Heart right ventricle (tissue), 16 donors: ENCODE measurements at places on chromosomes 7 and 10.

- DNase-seq = no peak
Measured at GRCh38 chr10:23253780-23254179, 61.7 kb downstream of the PTF1A start.

DNA sequence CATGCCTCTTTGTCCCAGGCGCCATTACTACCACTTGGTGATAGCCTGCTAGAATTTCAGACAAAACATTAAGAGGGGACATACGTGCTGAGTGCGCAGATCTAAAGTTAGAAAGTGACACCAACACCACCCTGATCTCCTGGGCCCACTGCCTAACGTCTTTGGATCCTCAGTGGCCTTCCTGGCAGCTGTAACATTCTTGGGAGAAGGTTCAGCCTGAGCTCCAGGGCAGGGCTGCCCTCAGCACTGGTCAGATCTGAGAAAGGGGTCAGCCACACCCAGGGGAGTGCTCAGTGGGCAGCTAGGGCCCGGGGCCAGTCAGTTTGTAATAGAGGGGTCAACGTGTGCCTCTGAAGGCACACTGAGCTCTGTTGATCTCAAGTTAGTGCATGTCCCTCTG, 48.4 kb downstream of the ZCCHC24 start:
- DNase-seq = no peak

DNA sequence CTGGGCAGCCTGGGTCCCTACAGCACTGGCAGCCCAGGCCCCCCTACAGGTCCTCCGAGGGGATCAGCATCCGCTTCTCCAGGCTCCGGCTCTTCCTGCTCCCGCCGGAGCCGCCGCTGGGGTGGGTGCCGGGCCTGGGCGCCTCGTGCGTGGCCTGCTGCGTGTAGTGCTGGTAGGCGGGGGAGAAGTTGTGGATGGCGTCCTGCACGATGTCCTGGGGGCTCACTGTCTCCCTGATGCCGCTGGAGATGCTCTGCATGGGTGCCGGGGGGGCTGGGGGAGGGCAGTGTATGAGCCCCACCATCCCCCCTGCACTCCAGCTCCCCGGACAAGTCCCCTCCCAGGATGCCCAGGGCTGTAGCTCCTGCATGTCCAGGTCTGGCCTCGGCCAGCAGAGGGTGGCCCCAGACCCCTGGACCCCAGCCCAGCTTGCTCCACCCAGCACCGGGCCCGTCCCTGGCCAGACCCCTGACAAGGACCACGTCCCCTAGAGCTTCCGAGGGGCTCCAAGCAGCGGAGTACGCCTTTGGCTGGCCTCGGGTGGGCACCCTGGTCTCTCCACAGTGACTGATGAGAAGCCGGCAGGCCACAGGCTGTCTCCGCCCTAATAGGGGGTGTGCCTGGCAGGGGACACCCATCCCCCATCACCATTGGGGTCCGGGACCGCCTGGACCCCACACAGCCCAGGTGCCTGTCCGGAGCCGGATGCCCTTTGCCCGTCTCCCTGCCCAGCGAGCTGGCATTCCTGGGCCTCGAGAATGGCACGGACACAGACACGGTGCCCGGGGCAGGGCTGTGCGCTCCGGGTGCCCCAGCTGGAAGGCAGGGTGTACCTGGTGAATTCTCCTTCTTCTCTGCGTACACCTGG, 8.9 kb downstream of the TMEM184A start:
- DNase-seq = no peak

DNA sequence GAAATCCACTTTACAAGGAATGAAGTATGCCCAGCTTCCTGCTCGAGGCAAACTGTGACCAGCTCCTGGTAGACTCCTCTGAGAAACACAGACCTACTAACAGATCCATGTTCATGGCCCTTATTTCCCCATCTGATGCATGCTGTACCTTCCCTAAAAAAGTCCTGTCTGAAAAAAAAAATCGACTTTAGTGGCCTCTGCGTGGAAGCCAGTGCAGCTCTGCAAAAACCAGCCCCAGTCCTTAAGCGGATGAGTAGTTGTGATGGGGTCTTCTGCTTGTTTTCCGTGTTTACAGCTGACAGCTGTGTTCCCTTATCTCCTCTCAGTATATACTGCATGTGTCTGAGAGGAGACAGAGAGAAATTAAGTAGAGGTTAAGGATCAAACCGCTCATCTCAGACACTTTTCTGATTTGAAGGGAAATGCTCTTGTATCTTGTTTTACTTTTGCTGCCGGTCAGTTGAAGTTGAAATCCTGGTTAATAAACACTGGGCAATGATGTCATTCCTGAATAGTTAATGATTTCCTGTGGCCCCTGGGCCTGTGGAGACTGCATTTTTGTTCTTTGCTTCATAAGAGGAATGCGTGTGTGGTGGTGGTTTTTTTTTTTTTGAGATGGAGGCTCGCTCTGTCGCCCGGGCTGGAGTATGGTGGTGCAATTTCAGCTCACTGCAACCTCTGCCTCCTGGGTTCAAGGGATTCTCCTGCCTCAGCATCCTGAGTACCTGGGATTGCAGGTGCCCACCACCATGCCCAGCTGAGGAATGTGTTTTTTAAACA, 67.6 kb downstream of the DOCK1 start:
- DNase-seq = no peak

GRCh38 chr10:68721673-68722335, 765 bp downstream of the CCAR1 start:
- DNase-seq = no peak

GRCh38 chr7:108459922-108460551, 3.8 kb upstream of the NRCAM start:
- no peak for DNase-seq

DNA sequence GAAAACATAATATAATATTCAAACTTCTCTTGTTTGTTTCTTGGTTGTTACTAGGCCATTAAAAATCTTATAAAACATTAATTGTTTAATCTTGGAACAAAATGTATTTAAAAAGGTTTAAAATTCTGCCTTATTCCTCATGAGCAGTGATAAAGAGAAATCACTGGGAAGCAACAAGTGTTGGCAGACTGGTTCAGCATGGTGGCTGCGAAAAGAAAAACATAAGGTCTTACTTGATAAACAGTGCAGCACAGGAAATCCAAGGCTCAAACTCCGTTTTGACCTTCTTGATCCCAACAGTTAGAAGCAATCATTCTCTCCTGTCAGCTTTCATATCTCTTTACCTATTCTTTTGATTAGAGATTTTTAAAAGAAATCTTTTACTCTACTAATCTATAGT, 530.8 kb downstream of the CNTNAP2 start:
- DNase-seq = no peak

GRCh38 chr10:96638696-96639095, 51.9 kb upstream of the TM9SF3 start:
- no peak for DNase-seq

DNA sequence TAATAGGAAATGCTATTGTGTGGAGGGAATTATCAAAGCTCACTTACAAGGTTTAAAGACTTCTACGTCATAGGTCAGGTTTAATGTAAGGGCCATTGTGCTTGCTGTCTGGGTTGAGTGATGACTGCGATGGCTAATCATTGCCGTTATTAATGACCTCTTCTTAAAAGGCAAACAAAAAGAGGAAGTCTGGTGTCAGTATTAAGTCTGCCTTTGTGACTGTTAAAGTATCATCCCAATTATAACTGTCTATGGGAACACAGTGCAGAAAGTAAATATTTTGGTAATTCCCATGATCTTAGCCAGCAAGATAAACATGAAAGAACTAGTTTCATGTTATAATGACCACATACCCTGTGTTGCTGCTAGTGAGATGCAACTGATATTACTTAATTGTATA, 382.4 kb downstream of the BBS9 start:
- no peak for DNase-seq
